ENCODE measurements at places on chromosomes 6 and 20. TPM values are rescaled to one million over a fixed set of nuclear protein-coding genes. Genes with fewer than 3 reads are reported as not detected.

Gene UST
- 3.7 TPM for total RNA-seq

Gene HMGN4
- total RNA-seq = 84.7 TPM

Gene SPO11
- not detected for total RNA-seq

Gene ARMC12
- 4.5 TPM for total RNA-seq

Gene PRELID3B
- 168 TPM for total RNA-seq

Gene CPNE5
- total RNA-seq = 2.6 TPM

Gene CYP24A1
- not detected for total RNA-seq

Gene RGS19
- 38.1 TPM for total RNA-seq

Gene COL21A1
- not detected for total RNA-seq

Gene SMOC2
- not detected for total RNA-seq

Gene SRSF12
- 0.46 TPM for total RNA-seq

Gene GJA10
- not detected for total RNA-seq

Gene CLVS2
- total RNA-seq = not detected

DNA sequence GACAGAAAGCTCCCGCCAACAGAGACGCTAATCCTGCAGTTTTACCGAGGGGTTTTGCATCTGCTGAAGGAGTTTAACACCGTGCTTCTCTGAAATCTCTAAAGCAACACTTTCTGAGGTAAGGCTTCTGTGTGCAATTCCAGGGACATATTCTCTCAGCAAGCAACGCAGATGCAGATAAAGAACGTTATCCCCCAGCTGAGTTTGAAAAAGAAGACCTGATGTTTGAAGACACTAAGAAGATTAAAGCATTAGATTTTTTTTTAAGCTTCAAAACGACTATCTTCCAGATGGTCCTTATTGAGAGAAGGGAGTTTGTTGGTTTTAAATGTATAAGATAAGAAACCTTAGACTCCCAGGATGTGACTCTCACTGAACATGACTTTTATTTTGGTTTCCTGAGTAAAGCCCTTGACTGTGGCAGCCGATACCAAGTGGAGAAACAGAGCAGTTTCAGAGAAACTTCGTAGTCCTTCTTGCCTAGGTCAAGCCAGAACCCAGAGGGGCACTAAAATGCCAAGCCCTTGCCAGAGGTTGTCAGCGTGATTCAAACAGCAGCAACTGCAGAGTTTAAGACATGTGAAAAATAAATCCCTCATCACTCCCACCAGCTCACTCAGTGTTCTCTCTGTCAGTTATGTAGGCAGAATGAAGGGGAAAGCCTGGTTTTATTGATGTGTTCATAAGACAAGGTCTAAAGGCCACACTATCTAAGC lies 353.3 kb upstream of the CNR1 start:
- no peak for DNase-seq
- H3K4me1 ChIP-seq = no peaks in the 10 kb centered on the region
- H3K36me3 ChIP-seq = peaks cover 2% of the 10 kb centered on the region
- peaks cover 7% of the 10 kb centered on the region for H3K27me3 ChIP-seq
- H3K27ac ChIP-seq = no peak overlapping the region

- H3K4me3 ChIP-seq = no peak overlapping the region
- no peak for DNase-seq
- H3K4me1 ChIP-seq = no peaks in the 10 kb centered on the region
- peaks cover 12% of the 10 kb centered on the region for H3K27me3 ChIP-seq
- H3K36me3 ChIP-seq = no peaks in the 10 kb centered on the region
- no peak overlapping the region for H3K27ac ChIP-seq
Measured at GRCh38 chr6:160917572-160917971, 74.0 kb upstream of the MAP3K4 start.

DNA sequence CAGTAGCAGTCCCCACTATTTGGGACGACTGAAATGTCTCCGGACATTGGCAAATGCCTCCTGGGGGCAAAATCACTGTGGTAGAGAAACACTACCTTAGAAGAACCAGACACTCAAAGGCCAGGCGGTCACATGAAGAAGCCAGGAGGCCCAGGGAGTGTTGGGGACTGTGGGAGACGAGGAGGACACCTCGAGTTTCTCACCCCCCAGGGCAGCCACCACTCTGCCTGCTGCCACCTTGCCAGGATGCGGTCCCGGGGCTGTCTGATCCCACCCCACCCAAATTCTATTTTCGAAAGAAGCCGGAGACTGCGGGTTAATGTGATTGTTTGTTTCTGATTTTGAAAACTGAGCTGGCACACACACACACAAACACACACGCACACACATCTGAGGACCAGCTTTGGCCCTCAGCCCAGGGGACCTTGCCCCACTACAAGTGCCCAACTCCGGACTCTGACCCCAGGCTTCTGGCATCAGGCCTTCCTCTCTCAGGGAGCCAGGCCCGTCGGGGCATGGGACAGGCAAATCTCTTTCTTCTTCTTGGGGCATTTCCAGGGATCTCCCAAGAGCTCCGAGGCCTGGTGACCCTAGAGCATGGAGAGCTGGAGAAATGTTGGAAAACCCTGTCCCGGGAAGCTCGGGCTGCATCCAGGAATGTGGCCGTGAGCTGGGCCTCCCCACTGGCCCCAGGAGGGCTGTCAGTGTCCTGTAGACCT lies 187.5 kb upstream of the PMEPA1 start:
- no peaks in the 10 kb centered on the region for H3K36me3 ChIP-seq
- peaks cover 24% of the 10 kb centered on the region for H3K27me3 ChIP-seq
- DNase-seq = no peak
- H3K4me1 ChIP-seq = no peaks in the 10 kb centered on the region
- H3K27ac ChIP-seq = no peak overlapping the region

- H3K27me3 ChIP-seq = no peaks in the 10 kb centered on the region
- no peak overlapping the region for H3K27ac ChIP-seq
- no peak overlapping the region for H3K4me3 ChIP-seq
- no peak for DNase-seq
Measured at GRCh38 chr6:162377735-162378134, 349.8 kb downstream of the PRKN start.

- H3K4me1 ChIP-seq = no peaks in the 10 kb centered on the region
- no peaks in the 10 kb centered on the region for H3K27me3 ChIP-seq
- no peak for DNase-seq
- H3K4me3 ChIP-seq = no peak overlapping the region
- H3K27ac ChIP-seq = no peak overlapping the region
- H3K36me3 ChIP-seq = no peaks in the 10 kb centered on the region
Measured at GRCh38 chr6:41872147-41872546, 23.0 kb downstream of the USP49 start.

- H3K4me3 ChIP-seq = peak overlapping the region; percentile 48
- peaks cover 15% of the 10 kb centered on the region for H3K4me1 ChIP-seq
- no peak for DNase-seq
- H3K27me3 ChIP-seq = no peaks in the 10 kb centered on the region
- H3K36me3 ChIP-seq = peaks cover 4% of the 10 kb centered on the region
Measured at GRCh38 chr20:34559311-34560140, 1.0 kb downstream of the MAP1LC3A start.

DNA sequence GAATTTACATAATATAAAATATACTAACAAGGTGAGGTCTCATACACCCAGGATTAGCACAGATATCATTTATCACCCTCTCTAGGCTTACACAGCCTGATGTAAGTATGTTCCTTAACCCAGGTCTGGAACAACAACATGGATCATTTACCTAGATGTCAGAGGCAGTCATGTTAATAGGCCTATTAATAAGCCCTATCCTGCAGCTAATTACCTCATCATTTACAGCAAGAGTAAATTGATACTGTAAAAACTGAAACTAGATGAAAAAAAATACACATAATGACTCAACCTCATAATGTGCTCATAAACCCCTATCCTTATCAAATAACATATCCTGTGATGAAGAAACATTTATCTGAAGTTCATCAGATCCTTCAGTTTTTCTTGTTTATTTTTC lies 334.3 kb upstream of the MANEA start:
- H3K27ac ChIP-seq = no peak overlapping the region
- no peak overlapping the region for H3K4me3 ChIP-seq
- no peaks in the 10 kb centered on the region for H3K36me3 ChIP-seq
- no peak for DNase-seq

- no peak overlapping the region for H3K4me3 ChIP-seq
- no peak overlapping the region for H3K27ac ChIP-seq
- DNase-seq = no peak
- H3K36me3 ChIP-seq = no peaks in the 10 kb centered on the region
- no peaks in the 10 kb centered on the region for H3K27me3 ChIP-seq
- H3K4me1 ChIP-seq = no peaks in the 10 kb centered on the region
Measured at GRCh38 chr6:98458708-98459107, 375.7 kb upstream of the POU3F2 start.

DNA sequence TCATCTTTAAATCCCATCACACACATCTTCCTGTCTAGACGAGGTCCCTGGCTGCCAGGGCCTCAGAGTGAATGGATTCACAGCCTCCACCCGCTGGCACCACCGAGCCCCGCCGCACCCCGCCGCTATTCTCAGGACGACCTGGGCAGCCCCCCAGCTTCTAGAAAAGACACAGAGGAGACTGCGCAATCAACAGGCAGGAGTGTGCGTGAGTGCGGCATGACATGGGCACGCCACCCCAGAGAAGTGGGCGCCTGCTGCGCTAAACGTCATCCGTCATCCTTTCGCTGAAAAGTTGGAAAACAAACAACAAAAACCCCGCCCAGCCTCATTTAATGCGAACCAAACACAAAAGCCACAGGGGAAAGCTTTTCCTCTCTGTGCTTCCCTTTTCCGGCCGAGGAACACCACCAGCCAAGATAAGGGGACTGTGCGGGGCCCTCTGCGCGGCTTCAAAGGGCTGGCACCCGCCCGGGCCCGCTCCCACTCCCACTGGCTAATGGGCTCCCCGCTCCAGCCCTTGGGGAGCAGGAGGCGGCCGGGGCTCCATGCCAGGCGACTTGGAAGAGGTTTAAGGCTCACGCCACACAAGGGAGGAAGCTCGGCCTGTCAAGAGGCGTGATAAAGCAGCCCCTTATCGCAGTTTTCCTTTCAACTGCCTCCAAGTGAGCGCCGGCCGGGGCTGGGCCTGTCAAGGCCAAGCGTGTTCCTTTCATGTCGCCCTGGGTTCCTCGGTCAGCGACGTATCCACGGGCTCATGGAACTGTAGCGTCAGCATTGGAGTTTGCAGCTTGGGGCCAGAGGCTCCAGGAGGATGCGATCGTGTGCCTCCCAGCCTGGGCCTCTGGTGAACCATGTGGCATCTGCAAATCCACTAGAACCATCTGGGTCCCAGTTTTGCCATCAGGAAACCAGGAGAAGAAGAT lies 50.1 kb downstream of the NFATC2 start:
- no peaks in the 10 kb centered on the region for H3K27me3 ChIP-seq
- DNase-seq = no peak
- peak overlapping the region; percentile 36 for H3K27ac ChIP-seq
- peaks cover 29% of the 10 kb centered on the region for H3K36me3 ChIP-seq

DNA sequence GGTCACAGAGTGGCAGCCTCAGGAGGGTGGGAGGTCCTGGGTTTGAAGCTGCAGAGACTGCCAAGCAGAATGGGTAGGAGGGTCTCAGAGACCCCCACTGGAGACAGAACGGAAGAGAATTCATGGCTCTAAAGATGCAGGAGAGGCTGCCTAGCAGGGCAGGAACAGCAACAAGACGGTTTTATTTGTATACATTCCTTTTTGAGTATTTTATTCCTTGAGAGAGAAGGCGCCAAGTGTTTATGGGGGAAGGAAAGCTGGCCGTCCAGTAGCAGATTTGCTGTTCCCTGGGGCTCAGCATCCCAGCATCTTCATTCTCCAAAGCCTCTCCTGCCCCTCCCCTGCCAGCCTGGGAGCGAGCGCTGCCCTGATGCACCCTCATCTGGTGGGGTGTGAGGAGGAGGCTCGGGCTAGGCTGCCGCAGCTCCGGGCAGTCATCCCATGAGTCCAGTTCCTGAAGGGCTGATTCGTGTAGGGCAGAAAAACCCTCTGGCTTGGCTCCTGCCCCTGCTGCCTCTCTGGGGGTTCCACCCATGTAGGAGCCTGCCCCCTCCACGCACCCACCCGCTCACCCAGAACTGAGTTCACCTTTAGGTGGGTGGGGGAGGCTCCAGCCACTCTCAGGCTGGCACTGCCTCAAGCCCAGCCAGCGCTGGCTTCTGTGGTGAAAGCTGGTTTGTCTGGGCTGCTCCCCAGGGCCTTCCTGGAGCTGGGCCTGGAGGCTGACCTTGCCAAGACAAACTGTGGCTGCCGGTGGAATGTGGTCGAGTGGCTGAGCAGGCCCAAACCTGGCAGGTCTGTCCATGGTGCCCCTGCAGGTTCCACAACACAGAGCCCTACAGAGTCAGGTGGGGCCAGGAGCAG lies 32.4 kb downstream of the CPXM1 start:
- no peaks in the 10 kb centered on the region for H3K36me3 ChIP-seq
- no peak overlapping the region for H3K4me3 ChIP-seq
- H3K4me1 ChIP-seq = peaks cover 9% of the 10 kb centered on the region
- H3K27me3 ChIP-seq = peaks cover 17% of the 10 kb centered on the region
- H3K27ac ChIP-seq = no peak overlapping the region

DNA sequence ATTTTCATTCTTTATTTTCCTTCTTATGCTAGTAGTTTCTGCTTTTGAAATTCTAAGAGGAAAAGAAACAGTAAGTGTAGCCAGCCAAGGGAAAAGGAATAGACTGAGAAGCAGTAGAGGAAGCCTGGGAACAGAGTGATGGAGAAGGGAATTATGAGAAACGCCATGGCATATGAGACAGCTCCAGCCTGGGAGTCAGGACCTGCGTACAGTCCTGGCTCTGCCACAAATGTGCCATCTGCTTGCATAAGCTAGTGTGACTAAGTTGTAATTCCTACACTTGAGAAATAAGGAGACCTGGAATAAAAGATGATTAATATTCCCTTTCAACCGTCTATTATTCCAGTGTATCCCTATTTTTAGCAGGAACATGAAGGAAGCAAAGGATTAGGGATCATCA lies 47.5 kb downstream of the OSTM1 start:
- no peak overlapping the region for H3K4me3 ChIP-seq
- no peaks in the 10 kb centered on the region for H3K36me3 ChIP-seq
- DNase-seq = no peak
- no peak overlapping the region for H3K27ac ChIP-seq
- no peaks in the 10 kb centered on the region for H3K4me1 ChIP-seq

- H3K27ac ChIP-seq = no peak overlapping the region
- DNase-seq = no peak
- H3K36me3 ChIP-seq = no peaks in the 10 kb centered on the region
- H3K4me3 ChIP-seq = no peak overlapping the region
- no peaks in the 10 kb centered on the region for H3K4me1 ChIP-seq
Measured at GRCh38 chr6:48113130-48113529, 2.1 kb upstream of the PTCHD4 start.

GRCh38 chr6:134427721-134428120 lies 109.8 kb upstream of the SGK1 start:
- H3K27me3 ChIP-seq = no peaks in the 10 kb centered on the region
- no peak overlapping the region for H3K27ac ChIP-seq

- peaks cover 7% of the 10 kb centered on the region for H3K27me3 ChIP-seq
- DNase-seq = no peak
- no peaks in the 10 kb centered on the region for H3K36me3 ChIP-seq
- H3K4me1 ChIP-seq = no peaks in the 10 kb centered on the region
Measured at GRCh38 chr20:10194166-10194565, 24.5 kb upstream of the SNAP25 start.

DNA sequence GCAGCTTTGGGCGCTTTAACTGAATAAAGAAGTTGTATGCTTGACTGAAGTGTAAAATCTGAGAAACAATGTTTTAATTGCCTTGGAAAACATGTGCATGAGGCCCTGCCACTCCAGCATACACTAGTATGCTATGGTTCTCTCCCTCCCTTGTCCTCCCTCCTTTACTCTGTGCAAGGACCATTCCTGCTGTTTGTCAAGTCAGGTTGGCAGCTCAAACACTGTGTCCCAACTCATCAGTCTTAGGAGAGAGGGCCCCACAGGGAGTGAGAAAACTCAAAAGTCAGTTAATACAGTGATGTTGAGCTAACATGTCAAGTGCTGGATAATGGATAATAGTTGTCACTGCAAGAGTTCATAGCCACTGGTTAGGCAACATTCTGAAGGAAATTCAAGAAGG lies 543.6 kb downstream of the GRIK2 start:
- H3K27ac ChIP-seq = no peak overlapping the region
- no peaks in the 10 kb centered on the region for H3K27me3 ChIP-seq

Data from activated T-cell treated with anti-CD3 and anti-CD28 coated beads, Interleukin-2, amount 50 U/mL, for 72 hours (primary cell).